ENCODE measurements at places on chromosomes 1 and 21. TPM values are rescaled to one million over a fixed set of nuclear protein-coding genes. Genes with fewer than 3 reads are reported as not detected.

The S100A7A gene
- not detected for total RNA-seq

The XCL1 gene
- total RNA-seq = 0.25 TPM

The GON4L gene
- total RNA-seq = 20.6 TPM

The MYCL gene
- total RNA-seq = 0.24 TPM

The USH2A gene
- not detected for total RNA-seq

The ARHGEF10L gene
- 7.6 TPM for total RNA-seq

The CELA3B gene
- total RNA-seq = 15.4 TPM

The MARK1 gene
- 2.8 TPM for total RNA-seq

The RCAN3 gene
- 3.4 TPM for total RNA-seq

The DIO1 gene
- total RNA-seq = not detected

The ID3 gene
- total RNA-seq = 274 TPM

DNA sequence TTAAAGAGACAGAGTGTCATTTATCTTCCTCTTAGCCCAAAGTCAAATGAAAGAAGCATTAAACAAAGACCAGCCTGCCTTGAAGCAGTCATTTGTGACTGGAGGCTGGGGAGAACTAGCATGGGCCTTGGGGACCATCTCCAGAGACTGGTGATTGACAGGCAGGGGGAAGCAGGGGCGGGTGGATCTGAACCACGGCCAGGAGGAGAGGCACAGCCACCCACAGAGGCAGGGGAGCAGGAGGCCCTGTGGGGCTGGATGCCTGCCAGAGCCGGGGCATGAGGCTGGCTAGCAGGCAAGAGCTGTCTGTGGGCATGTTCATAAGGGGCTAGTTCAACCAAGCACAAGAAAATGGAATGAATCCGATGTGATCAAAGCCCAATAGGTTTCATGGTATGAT lies 73.9 kb downstream of the PLXNA2 start:
- no peak for DNase-seq

- DNase-seq = no peak
Measured at GRCh38 chr1:172870901-172871606, 179.7 kb downstream of the TNFSF18 start.

GRCh38 chr1:226223157-226223785 lies at the start of gene MIXL1:
Gene MIXL1, plus strand, starts transcription at chr1:226223664. Its CDS starts 18 bp downstream, at chr1:226223682.
- DNase-seq = no peak

GRCh38 chr1:113459279-113459678 lies 69.0 kb downstream of the MAGI3 start:
- no peak for DNase-seq

GRCh38 chr1:975896-976683 lies 5.8 kb downstream of the PERM1 start:
- DNase-seq = no peak

GRCh38 chr1:6329851-6330250 lies 63.7 kb downstream of the ACOT7 start:
- DNase-seq = no peak

DNA sequence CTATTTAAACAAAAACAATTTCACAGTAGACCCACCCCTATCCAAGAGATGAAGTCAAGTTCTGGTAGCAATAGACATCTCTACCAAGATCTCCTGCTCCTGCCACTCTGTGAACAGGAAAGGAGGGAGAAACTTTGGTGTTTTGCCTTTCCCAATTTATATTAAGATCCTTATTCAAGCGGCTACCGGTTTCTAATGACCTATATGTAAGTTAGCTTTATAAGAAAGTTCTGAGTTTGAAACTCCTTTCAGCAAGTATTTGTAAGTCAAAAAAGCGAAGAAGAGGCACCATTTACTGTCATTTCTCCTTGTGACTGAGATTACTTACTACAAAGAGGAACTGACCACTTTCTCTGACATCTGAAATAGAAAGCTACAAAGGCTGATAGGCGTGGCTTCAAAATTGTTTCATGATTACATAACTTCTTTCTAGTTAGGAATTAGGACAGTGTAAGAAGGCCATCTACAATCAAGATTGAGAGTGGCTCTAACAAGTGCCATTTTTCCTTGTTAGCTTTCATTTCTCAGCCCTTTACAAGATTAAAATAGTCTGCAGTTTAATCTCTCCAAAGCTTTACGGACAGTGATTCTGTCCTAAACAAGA lies at the start of gene MNDA:
Gene MNDA (plus strand): TSS at position 448 of the 604 bp plus-strand sequence. CDS start 10,803 bp downstream, outside the sequence.
- no peak for DNase-seq

- no peak for DNase-seq
Measured at GRCh38 chr1:29249170-29249691, 12.9 kb downstream of the PTPRU start.

GRCh38 chr1:14259191-14259757 lies 339.2 kb upstream of the KAZN start:
- DNase-seq = peak; percentile 78

GRCh38 chr21:38243732-38244406 lies 12.9 kb upstream of the KCNJ15 start:
- no peak for DNase-seq

DNA sequence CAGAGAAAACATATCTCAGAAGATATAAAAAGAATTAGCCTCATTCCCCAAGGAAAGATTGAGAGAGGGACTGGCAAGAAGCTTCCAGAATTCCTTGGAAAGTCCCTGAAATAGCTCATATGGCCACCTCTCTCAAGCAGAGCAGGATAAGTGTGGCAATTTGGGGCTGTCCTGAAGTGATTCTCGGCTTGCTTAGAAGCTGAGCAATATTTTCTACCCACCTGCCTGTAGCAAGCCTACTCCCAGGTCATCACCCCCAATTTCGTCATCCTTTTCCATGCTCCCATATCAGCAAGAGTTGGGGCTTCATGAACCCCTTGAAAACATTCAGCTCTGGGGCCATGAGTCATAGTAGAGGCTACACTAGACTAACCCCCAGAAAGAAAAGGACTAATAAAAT lies 131.5 kb downstream of the PLPP3 start:
- no peak for DNase-seq

GRCh38 chr1:89631816-89632656 lies 884 bp upstream of the LRRC8C start:
- peak; percentile 33 for DNase-seq

DNA sequence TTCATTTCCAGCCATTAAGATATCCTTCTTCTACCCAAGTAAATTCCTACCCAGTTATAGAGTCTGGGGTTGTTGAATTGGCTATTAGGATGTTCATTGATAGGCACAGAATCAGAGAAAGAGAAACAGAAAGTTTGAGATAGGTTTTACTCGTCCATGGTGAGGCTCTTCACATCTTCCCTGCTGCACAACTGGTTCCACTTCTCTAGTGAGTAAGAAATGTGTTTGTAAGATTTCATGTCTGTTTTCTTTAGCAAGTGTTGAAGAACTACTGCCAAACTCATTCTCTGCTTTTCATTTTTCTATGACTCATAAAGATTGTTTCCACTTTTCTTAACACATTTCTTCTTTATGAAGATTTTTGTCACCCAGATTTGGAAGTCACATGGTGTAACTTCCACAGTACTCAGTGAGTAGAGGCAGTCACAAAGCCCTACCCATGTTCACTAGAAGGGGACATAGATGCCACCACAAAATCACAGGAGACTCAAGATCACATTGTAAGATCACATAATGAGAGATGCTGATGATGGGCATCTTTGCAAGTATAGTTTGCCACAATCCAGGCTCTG lies 152.3 kb downstream of the SNX7 start:
- no peak for DNase-seq

DNA sequence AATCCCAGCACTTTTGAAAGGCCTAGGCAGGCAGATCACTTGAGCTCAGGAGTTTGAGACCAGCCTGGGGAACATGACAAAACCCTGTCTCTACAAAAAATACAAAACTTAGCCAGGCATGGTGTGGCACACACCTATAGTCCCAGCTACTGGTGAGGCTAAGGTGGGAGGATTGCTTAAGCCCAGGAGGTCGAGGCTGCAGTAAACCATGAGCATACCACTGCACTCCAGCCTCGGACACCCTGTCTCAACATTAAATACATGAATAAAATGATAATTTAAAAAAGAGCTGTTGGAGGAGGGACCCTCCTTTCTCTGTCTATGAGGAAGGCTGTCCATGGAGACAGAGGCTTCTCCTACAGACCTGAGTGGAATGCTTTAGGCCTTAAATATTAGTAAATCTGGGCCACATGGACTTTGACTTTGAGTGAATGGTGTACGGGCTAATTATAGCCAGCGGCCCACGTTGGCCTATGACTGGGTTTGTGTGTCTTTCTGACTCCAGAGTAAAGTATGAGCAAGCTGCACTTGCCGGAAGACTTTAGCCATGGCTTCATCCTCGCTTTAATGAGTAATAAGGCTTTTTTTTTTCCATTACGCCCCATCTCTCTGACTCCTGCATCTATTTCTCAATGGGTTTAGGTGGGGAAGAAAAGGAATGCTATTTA lies 21.3 kb downstream of the RAB3B start:
- DNase-seq = no peak

DNA sequence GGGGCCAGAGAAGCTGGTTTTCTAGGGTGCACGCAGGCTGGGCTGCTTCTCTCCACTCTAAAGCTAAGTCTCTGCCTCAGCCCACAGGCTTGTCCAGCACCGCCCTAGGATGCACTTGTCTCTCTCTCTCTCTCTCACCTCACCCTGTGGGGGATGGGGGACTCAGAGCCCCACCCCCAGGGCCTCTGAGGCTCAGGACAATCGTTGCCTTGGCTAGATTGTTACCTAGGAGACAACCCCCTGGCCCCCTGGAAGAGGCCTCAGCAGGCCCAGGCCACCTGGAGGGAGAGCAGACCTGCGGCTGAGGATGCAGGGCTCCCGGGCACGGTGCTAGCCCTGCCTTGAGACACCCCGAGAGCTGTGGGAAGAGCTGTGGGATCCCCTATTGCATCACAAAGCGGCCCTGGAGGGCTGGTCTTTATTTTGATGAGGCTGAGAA lies at the start of gene ACTRT2:
Gene ACTRT2 (plus strand): TSS at position 235 of the 439 bp plus-strand sequence. CDS start 220 bp downstream, outside the sequence.
- DNase-seq = no peak

GRCh38 chr21:34567604-34568155 lies 47.2 kb downstream of the RCAN1 start:
- no peak for DNase-seq

- DNase-seq = peak; percentile 85
Measured at GRCh38 chr1:55718758-55719671, 503.9 kb upstream of the USP24 start.

- no peak for DNase-seq
Measured at GRCh38 chr1:195550071-195550862, 1058.0 kb downstream of the KCNT2 start.

- DNase-seq = no peak
Measured at GRCh38 chr1:248783367-248783766, 27.8 kb upstream of the LYPD8 start.

DNA sequence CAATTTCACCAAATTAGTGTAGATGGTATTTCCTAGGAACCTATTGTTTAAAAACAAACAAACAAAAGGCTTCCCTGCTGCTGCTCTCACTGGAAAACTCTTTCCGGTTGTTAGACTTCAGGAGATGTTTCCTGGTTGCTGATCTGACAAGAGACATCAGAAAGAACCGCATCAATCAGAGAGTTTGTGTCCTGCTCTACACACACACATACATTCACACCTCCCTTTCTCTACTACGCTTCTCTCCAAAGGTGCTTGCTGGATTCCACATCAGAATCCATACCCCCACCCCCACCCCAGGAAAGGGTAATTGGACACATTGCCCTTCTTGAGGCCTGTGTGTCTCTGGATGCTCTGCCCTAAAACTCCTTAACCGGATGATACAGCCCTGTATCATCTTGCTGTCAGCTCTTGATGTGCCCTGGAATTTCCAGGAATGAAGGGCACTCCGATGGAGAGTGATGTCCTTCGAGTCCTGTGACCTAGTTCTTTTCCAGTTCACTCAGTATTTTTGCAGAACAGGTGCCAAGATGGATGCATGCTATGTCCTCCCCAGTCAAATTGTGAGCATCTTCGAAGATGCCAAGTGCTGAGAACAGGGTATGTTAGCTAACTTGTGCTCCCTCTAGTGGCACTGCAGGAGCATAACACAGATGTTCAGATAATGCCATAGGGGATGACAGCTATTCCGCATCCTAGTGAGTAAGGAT lies 113.7 kb upstream of the SLC35F3 start:
- peak; percentile 32 for DNase-seq

DNA sequence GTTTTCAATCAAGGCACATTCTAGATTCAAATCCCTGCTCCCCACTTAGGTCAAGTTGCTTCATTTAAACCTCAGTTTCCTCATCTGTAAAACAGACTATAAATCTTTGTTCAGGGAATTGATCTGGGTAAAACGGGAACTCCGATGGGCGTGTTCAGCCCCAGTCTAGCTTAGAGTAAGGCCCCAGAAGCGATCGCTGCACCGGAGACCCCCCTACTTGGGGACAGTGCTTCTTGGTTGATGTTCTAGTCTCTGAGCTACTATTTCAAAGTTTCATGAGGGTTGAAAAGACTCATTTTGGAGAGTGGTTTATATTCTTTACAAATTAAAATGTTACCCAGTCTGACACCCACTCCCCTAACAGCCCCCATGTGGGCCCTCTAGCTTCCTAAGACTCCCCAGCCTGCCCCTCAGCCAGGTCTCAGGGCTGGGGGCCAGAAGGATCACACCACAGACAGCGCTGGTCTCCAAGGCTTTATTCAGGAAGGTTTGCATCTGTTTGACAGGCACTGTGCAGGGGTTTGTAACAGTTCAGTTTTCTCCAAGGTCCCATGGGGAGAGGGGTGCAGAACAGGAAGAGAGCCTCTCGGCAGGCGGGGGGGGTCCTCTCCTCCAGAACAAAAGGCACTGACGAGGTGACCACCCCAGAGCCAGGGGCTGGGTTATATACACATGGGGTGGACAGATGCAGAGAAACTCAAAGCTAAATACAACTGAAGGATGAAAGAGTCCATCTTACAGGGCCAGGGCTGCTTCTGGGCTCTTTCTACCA lies 82.9 kb downstream of the STUM start:
- DNase-seq = peak; percentile 22

Measured in ovary (tissue), 10 donors.